ENCODE measurements at places on chromosomes 5 and 9.
A peak's percentile ranks its signal among the peaks of the same experiment; 100 is the strongest.

DNA sequence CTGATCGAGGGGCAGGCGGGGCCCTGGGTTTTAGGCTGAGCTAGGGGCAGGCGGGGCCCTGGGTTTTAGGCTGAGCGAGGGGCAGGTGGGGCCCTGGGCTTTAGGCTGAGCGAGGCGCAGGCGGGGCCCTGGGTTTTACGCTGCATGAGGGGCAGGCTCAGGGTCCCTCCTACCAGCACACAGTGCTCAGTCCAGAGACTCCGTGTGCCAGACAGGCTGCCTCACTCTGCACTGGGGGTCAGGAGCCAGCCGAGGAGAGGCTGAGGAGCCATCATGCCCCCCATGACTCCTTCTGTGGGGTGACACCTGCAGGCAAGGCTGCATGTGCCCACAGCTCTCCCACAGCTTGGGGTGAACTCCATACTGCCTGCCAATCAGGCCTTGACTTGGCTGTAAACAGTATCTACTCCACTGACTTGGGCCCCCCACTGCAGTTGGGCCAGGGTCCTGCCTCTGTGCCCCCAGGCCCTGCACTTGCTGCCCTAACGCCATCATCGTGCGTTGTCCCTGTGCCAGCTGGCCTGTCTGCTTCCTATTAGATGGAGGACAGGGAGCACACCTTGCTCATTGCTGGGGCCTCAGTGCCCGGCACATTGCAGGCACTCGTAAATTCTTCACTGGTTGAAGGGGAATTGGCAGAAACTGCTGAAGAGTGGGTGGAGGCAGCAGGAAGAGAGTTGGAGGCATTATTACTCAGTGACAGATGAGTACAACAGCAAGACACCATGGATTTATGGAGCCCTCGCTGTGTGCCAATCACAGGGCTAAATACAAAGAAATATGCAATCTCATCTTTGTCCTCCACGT lies 78.6 kb downstream of the AMBP start:
- no peaks in the 10 kb centered on the region for H3K27me3 ChIP-seq
- H3K36me3 ChIP-seq = peaks cover 2% of the 10 kb centered on the region
- DNase-seq = no peak
- H3K27ac ChIP-seq = no peak overlapping the region

GRCh38 chr9:121667214-121667613 lies 15.8 kb downstream of the DAB2IP start:
- no peaks in the 10 kb centered on the region for H3K4me1 ChIP-seq
- peaks cover 78% of the 10 kb centered on the region for H3K27me3 ChIP-seq
- no peak for DNase-seq
- H3K4me3 ChIP-seq = no peak overlapping the region

DNA sequence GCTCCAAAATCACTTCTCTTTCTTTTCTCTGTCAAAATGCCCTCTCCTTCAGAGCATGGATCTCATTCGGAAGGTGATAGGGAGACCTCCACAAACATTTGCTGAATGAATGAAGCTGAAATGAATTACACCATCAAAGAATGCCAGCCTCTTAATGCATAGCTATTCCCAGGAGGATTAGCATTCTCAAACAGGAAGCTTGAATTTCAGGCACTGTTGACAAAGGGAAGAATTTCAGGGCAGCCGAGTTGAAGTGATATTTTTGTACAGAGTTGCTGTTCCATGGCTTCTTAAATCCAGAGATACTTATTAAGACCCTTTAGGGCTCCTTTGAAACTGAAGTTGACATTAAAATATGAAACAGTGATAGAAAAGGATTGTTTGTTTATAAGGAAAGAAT lies 18.8 kb downstream of the HBEGF start:
- no peaks in the 10 kb centered on the region for H3K27me3 ChIP-seq
- DNase-seq = no peak
- H3K36me3 ChIP-seq = no peaks in the 10 kb centered on the region
- no peak overlapping the region for H3K4me3 ChIP-seq

DNA sequence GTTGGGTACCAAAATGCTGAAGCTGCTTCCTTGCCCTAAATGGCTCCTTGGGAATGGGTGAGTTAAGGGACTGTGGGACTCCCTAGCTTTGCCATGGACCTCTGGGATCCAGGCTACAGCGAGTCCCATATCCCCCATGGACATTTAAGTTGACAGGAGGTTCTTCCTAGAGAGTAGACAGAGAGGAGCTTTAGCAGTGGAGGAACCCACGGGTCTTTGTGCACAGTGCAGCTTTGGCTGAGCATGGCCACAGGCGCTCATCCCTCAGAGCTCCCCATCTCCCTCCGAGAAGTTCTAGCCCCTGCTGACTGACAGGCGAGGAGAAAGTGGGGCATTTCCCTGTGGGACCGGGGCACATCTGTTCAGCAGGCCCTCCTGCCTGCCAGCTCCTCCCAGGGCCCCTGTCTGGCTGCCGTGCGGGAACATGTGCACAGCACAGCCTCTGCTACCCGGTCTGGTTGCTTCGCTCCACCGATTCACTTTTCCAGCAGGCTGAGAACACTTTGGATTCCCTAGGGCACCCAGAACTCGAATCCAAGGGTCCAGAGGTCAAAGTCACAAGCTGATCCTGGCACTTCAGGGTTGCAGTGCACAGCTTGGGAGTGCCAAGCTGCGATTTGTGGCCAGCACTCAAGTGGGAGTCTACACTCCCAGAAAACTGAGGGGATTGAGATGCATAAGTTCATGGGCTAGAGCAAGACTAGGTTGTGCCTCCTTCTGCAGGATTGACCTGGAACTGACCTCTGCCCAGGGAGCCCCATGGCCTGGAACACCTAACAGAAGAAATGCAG lies 40.6 kb upstream of the DMRTA1 start:
- H3K27me3 ChIP-seq = peaks cover 22% of the 10 kb centered on the region
- no peaks in the 10 kb centered on the region for H3K36me3 ChIP-seq
- no peak overlapping the region for H3K27ac ChIP-seq

DNA sequence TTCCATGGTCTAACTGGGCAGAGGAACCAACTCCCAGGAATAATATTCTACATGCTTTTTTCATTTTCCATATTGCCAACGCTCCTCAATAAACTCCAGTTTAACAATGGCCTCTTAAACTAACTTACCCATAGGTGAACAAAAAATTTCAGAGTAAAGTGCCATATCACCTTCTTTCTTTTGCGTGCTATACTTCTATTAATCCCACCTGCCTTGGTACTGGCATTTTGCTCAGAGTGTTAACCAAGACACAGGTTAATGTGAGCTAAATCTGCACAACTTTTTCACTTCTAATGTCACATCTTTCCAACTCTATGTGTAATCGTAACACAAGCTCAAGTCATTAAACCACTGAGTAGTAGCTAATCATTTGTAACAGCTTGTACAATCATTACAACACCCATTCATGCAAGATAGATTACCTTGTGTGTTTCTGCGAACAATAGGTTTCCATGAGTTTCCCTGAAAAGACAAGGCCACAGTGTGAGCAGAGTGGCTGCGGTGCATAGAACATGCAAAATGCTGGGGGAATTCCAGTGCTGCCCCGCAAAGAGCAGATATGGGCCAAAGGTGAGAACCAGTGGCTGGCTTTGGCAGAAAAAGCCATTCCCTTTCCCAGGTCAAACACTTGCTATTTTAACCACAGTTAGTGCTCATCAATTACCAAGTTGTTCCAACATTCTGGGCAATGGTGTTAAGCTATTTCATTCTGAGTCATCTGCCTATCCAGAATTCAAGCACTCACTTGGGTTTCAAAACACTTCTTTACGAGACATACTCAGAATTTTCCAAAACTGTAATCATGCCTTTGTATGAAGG lies 42.8 kb downstream of the TIMD4 start:
- H3K4me3 ChIP-seq = peak overlapping the region; percentile 12
- peak overlapping the region; percentile 47 for H3K27ac ChIP-seq
- no peaks in the 10 kb centered on the region for H3K27me3 ChIP-seq

DNA sequence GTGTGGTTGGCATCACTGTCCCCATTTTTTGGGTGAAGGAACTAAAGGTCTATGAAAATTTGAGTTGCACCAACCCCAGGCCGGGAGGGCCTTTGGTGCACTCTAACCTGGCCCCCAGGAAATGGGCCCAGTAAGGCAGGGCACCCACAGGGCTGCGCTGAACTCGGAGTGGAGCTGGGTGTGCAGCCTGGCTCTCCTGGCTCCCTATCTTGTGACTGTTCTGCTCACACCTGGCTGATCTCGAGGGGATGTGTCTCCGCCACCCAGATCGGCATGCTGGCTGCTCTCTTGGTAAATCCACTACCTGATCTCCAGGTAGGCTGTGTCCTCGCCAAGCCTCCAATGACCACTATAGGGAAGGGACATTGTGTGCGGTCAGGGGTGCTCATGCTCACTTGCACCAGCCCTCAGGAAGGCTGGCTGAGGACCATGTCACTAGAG lies 259.8 kb downstream of the NSG2 start:
- H3K4me3 ChIP-seq = no peak overlapping the region
- peaks cover 35% of the 10 kb centered on the region for H3K27me3 ChIP-seq
- no peaks in the 10 kb centered on the region for H3K36me3 ChIP-seq
- H3K27ac ChIP-seq = no peak overlapping the region

- H3K36me3 ChIP-seq = no peaks in the 10 kb centered on the region
- H3K4me1 ChIP-seq = peaks cover 22% of the 10 kb centered on the region
- no peak for DNase-seq
- H3K4me3 ChIP-seq = no peak overlapping the region
Measured at GRCh38 chr5:16539169-16539666, 73.6 kb upstream of the ZNF622 start.
